Osteocyte (in vitro differentiated cells): ENCODE measurements at places on chromosomes 1 and 21.

DNA sequence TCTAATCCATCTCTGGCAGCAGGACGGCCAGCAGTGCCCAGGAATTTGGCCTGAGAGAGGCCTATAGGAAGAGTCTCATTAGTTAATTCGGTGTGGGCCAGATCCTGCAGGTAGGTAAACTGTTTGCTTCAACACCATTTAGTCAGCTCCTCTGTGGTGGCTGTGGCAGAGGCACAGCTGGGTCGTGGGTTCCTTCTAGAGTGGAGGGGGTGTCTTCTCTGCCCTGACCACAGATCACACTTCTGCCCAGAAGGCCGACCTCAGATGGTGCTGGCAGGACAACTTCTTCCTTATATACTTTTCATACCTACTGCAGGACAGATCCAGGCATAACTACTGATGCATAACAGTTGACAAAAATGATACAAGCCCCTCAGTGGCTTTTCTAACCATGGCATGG lies 281.4 kb downstream of the RPS6KC1 start:
- DNase-seq = no peak

DNA sequence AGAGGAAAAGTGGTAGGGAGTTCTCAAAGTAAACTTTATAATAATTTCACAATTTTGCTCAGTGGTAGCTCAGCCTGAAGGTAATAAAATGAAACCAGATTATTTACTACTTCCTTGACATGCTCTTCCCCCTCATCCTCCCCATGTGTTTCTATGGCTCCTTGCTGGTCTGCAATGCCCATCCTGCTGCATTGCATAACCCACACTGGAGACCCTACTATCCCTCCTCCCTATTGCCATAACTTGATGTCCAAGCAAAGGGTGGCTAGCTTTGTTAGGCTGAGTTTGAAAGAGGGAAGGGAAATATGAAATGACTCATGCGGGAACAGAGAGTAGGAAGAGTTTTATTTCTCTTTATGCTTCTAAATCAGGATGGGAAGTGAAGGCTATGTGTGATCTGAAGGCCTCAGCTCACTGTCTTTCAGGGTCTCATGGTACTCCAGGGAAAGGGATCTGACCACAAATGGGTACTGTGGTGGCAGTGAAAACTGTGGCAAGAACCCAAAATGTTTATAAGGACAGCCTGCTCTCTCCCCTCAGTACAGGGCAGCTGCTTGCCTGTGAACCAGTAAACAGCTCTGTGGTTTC lies 36.4 kb upstream of the HSD17B7 start:
- DNase-seq = no peak

GRCh38 chr1:24048205-24048869 lies 63.6 kb downstream of the MYOM3 start:
- no peak for DNase-seq

DNA sequence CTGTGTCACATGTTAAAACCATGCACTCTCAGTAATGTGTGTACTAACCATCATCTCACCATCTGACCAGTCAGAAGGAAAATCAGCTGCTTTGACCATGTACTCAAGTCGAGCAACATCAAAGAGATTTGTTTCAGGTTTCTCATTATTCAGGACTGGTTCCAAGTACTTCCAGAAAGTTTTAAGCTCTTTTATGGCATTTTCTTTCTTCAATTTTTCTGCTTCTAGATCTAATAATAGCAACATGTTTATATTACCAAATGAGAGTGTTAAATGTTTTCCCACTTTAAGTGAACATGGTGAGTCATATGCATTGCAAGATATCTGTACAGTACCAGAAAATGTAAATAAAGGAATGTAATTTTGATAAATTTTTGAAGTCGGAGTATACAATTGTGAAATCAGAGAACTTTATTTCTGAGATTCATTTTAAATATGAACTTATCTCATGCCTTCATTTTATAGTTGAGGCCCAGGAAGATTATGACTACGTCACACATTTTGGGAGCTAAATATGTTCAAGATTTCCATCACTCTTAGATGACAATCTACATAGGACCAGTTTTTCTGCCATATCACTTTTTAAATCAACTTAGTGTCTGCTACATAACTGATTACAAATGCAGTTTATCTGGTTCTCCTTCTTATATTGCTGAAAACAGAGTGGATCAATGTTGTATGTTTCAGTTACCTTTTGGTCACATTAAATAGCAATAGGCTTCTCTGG lies 87.2 kb downstream of the SPAG17 start:
- DNase-seq = no peak

GRCh38 chr1:214312530-214313051 lies 31.6 kb downstream of the SMYD2 start:
- DNase-seq = no peak

GRCh38 chr1:219324629-219325367 lies 151.1 kb downstream of the LYPLAL1 start:
- DNase-seq = no peak
